ENCODE measurements at places on chromosomes 13 and 19.

DNA sequence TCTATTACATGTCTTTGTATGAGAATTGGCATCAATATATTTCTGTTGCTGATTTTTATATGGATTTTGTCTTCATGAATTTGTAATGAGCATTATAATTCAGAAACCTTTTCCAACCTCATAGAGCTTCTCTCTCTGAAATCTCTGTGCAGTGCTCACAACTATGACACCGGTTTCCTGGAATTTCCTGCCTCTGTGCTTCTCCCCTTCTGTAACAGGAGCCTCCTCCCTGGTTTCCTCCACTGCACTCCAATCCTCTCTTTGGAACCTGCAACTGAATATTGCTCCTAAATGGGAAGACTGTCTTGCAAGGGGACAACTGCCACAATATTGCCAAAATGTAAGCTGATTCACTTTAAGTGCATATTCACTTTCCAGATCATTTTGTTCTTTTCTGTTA, 1147.9 kb downstream of the UQCRFS1 start:
- DNase-seq, result no peak

- DNase-seq, result no peak
These were observed 120.2 kb downstream of the AKAP11 start for GRCh38 chr13:42392180-42392579.

GRCh38 chr19:5851302-5851701, at the start of gene FUT3:
Gene FUT3, minus strand, starts transcription at chr19:5851449.
- DNase-seq, result no peak

DNA sequence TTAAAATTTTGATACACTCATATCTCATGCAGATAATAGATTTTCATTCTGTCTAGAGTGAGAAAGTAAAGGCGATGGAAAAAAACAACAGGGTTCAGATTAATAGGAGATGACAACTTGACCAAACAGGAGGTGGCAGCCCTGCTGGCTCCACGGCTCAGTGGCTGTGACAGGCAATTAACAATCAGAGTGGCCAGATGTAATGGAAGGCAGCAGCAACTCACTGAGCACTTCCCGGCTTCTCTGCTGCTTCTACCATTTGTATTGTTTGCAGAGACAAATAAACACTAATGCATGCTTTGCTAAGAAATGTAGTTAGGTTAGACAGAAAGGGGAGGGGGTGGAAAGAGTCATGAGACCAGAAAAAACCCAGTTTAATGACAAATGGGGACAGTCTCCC, 473.0 kb upstream of the SLC10A2 start:
- DNase-seq, result no peak

DNA sequence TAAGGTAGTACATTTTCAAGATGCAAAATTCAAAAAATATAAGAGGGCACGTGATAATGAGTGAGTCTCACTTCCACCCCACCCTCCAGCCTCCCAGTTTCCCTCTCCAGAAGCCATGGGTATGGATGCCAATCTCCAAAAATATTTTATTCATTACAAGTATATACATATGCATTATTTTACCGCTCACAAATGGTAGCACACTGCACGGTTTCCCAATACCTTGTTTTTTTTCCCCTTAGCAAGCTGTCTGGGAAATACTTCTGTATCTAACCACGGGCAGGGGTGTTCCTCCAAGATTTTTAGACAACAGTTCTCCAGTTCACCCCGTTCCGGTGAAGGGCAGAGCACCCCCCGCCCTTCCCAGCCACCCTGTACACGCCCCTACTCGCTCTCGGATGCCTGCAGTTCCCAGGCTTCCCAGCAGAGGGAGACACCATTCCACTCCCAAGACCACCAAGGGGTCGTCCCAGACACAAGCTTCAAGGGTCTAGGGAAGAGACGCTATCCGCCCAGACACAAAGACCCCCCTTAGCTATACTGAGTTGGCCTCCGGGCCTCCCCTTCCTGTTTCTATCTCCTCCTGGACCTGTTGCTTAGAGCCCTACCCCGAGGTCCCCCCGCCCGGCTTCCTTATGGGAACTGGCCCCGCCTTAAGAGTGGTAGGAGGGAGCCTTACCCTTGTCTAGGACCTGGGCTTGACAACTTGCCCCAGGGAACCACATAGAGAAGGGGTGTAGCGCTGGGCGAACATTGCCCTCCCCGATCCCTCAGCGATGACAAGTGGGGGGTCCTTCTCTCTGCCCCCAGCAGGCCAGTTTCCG, 1.1 kb upstream of the FXYD3 start:
- DNase-seq, result peak; percentile 87

- no peak for DNase-seq
These were observed 15.2 kb downstream of the ZNF665 start for GRCh38 chr19:53177986-53178385.

GRCh38 chr19:39127812-39128515, 2.4 kb downstream of the PAK4 start:
- no peak for DNase-seq

GRCh38 chr19:40639638-40639982, 38.4 kb downstream of the LTBP4 start:
- no peak for DNase-seq

GRCh38 chr19:1170938-1171754, 2.9 kb downstream of the SBNO2 start:
- no peak for DNase-seq

- no peak for DNase-seq
These were observed 9.4 kb upstream of the PGLYRP2 start for GRCh38 chr19:15488489-15489226.

DNA sequence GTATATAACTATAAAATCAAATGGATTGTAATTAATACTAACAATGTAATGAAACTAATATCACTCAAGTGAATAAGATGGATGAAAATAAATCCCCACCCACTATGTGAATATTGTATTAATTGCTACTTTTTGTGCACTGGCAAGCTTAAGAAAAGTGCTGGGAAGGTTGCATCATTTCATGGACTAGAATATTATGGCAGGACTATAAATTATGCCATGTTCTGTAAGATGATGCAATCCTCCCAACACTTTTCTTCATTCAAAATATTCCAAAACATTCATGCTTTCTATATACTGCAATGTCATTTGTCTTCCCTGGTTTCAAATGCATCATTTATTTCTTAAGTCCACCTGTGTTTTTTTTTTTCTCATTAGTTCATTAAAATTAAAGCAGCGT, 457.6 kb upstream of the GPC6 start:
- DNase-seq, result no peak

DNA sequence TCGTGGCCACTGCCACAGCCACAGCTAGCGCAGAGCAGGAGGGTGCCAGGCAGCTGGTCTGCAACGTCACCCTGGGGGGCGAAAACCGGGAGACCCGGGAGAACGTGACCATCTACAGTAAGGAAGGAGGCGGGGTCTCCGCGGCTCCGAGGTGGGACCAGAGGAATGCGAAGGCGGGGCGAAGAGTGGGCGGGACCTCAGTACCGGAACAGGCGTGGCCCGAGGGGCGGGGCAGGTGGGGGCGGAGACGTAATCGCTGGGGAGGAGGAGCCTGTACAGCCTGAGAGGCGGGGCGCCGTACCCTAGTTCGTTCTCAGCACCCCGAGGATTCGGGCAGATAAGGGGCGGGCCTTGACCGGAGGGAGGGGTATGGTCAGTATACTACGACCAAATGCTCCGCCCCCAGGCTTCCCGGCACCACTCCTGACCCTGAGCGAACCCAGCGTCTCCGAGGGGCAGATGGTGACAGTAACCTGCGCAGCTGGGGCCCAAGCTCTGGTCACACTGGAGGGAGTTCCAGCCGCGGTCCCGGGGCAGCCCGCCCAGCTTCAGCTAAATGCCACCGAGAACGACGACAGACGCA, 2.5 kb downstream of the ICAM5 start:
- peak; percentile 91 for DNase-seq

DNA sequence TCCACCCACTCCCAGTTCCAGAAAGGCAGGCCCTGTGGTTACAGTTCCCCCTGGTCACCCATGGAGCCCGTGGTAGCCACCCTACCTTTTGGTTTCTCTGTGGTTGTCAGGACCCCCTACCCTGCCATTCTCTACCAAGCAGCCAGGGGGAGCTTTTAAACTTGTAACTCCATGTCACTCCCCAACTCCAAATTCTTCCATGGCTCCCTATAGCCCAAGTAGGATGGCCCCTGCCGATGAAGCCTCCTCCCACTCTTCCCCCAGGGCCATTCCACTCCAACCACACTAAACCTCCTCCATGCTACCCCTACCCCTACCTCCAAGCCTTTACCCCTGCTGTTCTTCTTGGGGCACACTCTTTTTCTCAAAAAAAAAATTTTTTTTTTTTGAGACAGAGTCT, 2.2 kb downstream of the S1PR2 start:
- peak; percentile 62 for DNase-seq

GRCh38 chr19:48858984-48859710, 9.3 kb downstream of the PLEKHA4 start:
- DNase-seq, result peak; percentile 85

- no peak for DNase-seq
These were observed 23.5 kb downstream of the ZNF43 start for GRCh38 chr19:21812448-21812847.

DNA sequence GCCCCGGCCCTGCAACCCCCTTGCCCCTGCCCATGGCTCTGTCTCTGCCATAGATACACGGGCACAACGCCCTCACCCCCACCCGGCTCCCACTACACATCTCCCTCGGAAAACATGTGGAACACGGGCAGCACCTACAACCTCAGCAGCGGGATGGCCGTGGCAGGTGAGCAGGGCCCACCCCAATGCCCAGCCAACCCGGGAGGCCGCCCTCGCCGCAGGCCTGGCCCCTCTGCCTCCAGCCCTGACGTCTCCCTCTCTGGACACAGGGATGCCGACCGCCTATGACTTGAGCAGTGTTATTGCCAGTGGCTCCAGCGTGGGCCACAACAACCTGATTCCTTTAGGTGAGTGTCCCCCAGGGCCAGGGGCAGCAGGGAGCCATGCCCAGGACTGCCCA, 7.7 kb downstream of the YIPF2 start:
- DNase-seq, result no peak

- no peak for DNase-seq
These were observed 30.8 kb downstream of the RGCC start for GRCh38 chr13:41488124-41488523.

DNA sequence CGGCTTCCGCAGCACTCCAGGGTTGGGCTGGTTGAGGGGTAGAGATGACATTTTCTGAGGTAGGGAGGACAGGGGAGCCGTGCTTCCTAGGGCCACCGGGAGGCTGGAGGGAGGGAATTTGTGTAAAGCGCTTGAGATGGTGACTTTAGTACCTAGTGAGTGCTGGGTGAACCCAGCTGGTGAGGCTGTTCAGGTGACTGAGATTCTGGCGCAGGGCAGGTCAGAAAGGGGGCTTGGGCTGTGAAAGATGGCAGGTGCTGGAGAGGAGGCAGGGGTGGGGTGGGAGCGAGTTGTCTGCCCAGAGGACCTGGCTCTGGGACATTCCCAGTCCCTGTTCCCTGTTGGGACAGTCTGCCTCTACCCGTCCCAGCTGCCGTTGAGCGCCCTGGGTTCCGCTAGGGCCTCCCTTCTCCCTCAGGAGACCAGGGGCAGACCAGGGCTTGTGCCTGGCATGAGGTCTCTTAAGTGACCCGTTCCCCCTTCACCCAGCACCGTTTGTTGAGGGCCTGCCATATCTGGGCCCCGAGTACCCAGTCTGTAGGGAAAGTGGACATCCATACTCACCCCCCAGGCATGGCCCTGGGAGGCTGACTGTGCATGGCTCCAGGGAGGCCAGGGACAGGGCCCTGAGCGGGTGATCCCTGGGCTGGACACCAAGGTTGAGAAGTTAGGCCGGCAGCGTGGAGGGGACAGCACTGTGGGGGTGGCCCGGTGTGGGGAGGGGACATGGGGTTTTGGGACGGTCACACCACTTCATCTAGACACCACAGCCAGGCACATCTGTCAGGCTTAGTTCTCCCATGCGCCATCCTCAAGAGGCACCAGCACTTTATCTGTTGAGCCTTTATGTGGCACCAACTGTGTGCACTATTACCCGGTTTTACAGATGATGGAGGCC, 5.0 kb downstream of the PTOV1 start:
- no peak for DNase-seq

- DNase-seq, result no peak
These were observed 1651.3 kb downstream of the SLITRK5 start for GRCh38 chr13:89322466-89322865.

- DNase-seq, result peak; percentile 75
These were observed 1.0 kb downstream of the REX1BD start for GRCh38 chr19:18589380-18590272.

- no peak for DNase-seq
These were observed 47.5 kb downstream of the GAS6 start for GRCh38 chr13:113816254-113816929.

DNA sequence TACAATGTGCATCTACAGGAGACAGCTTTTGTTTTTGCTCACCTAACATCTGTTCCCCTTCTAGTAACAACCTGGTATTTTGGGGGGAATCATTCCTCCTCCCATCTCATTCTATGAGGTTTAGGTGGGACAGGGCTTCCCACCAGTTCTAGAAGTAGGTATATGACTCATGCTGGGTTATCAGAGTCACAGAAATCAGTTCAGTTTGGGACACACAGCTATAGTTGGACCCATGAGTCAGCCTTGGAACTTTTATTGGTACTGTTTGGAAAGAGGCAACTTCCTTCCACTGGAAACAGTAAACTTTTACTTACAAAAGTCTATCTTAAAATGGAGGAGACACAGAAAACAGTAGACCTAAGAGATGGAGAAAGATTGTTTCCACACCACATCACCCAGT, 185.5 kb downstream of the DNAJC3 start:
- no peak for DNase-seq

DNA sequence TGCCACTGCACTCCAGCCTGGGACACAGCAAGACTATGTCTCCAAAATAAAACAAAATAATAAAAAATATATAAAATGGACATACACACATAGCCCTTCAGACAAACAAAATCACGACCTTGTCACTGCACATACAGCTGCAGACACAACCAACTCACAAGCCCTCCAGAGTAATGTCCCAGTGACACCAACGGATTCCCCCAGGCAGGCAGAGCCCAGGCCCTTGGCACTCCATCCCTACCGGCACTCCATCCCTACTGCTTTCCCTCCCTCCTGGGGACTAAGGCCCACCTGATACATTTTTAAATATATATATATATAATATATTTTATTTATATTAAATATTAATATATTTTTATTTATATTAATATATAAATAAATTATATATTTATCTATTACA, 18.5 kb downstream of the ZNF101 start:
- no peak for DNase-seq

DNA sequence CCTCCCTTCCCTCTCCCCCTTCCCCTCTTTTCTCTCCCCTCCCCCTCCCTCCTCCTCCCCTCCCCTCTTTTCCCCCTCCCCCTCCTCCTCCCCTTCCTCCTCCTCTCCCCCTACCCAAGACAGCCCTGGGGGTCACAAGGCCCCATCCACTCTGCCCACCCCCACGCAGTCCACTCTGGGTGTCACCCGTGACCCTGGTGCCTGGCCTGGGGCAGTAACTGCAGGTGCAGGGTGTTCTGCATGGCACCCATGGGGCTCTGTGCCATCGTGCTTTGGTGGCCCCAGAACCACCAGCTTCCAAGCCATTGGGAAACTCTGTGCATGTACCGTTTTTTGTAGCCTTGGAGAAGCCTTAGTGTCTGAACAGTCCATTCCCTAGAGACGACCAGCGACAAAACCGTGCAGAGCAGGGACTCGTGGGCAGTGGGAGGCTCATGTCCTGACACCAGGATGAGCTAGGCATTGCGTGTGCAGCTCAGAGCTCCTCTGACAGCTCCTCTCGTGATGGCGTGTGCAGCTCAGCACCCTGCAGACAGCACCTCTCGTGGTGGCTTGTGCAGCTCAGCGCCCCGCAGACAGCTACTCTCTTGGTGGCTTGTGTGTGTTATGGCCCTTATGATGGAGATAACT, 43.7 kb upstream of the F7 start:
- no peak for DNase-seq

Measured in GM10248 (cell line).